ENCODE measurements at places on chromosomes 2 and 18.
A peak's percentile ranks its signal among the peaks of the same experiment; 100 is the strongest.

GRCh38 chr18:6056171-6056910 lies 161.0 kb upstream of the TMEM200C start:
- DNase-seq: no peak

DNA sequence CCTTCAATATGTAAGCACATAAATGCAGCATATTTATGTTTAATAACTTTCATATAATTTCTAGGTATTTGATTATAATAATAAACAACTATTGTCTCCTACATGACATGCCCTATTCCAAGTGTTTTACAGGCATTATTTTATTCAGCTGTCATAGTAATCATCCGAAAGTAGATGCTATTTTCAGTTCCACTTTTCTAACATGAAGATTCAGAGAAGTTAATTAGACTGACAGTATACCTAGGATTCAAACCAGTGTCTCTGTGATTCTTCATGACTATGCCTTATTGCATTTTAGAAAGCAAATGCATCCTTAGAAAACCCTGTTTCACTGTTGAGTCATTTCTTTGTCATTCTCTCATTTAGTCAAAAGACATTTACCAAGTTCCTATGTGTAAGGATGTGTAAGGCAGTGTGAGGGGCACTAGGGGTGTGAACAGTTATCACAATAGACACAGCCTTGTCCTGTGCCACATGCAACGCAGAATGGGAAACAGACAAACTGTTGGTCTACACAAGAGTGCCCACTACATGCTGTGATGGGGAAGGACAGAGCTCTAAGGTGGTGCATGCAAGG lies 79.8 kb downstream of the DTNA start:
- DNase-seq: no peak

DNA sequence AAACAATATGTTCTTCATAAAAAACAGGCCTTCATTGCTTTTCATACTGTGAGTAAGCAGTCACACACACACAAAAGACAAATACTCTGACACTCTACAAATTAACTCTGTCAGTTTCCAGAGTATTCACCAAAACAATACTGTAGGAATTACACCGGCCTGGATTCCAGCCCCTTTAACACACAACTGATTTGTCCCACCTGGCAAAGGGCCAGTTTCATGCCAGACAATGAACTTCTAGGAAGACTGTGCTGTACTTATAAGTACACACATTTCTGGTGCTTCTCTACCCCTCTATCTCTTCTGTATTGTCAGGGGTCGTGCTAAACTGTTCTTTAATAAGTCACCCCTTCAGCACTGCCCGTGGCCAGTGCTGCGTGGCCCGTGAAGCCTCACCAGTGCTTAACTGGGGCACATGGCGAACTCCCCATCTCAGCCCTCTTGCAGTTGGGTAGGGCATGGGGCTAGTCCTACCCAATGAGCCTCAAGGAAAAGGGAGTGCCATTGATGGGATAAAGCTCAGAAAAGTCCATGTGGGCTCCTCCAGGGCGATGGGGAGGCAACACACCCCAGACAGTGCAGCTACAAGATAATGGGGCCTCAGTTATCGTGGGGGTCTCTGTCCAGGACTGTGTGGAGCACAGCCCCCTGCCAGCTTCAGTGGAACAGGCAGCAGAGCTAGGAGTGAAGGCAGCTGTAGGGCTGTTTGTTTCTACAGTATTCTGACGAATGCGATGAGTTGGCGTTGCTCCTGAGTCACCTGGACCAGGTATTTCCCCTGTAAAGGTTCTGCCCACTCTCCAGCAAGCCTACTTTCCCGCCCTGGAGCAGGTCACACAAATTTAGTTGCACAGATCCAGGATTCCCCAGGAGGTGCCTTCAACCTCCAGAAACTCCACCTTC lies 99.0 kb downstream of the SP3 start:
- no peak for DNase-seq

- no peak for DNase-seq
These were observed 193.9 kb downstream of the RTP5 start for GRCh38 chr2:242063436-242063835.

DNA sequence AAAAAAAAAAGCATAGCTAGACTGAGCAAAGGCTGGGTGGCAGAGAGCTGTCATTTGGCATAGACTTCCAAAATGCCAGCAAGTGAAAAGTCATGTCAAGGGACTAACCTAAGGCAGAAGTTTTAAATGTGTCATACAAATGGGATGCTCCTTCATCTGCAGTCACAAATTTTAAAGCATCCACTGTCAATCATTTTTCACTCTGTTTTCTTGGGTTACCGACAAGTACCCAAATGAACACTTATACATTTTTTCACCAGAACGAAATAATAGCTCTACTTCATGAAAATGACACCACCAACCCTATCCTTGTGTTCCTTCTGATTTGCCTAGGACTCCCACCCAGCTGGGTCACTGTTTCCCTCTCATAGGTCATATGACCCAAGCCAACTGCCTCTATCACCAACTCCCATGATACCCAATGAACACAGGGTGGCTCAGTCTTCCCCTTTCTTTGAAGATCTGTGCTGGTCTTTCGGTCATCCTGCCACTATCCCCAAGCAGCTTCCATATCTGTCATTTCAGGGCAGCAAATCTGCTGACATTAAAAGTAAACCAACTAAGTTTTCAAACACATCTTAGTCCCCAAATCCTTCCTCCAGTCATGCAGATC lies 21.5 kb downstream of the KLF7 start:
- DNase-seq: no peak

DNA sequence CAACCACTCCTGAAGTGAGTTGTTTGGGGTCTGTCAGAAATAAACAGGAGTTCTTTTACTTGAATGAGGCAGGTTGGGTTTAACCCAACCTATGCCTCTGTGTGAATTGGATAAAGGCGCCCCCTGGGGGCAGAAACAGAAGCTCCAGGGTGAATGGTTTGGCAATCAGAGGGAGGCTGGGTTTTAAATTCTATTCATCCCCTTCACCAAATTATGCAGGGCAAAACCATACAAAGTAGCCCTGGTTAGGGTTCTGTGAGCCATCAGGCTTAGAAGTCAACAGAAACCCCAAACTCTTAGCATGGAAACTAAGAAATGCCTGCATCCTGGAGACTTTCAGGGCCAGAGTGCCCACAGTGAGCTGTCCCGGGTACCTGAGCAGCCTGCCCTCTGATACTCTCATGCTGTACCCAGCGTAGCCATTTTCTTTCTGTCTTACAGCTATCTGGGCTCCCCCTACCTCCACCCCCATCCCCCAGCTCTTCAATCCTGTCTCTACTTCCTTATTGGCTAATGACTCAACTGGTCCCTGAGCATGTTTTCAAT lies 241.5 kb downstream of the ICOS start:
- peak; percentile 74 for DNase-seq

GRCh38 chr2:206442833-206443734 lies at the start of gene ADAM23:
Gene ADAM23, plus strand, starts transcription at chr2:206443532. Its CDS starts 335 bp downstream, at chr2:206443867.
- DNase-seq: peak; percentile 69

GRCh38 chr2:46340740-46341420 lies 43.7 kb downstream of the EPAS1 start:
- no peak for DNase-seq

- DNase-seq: no peak
These were observed 332.1 kb upstream of the CDH20 start for GRCh38 chr18:61001138-61001537.

DNA sequence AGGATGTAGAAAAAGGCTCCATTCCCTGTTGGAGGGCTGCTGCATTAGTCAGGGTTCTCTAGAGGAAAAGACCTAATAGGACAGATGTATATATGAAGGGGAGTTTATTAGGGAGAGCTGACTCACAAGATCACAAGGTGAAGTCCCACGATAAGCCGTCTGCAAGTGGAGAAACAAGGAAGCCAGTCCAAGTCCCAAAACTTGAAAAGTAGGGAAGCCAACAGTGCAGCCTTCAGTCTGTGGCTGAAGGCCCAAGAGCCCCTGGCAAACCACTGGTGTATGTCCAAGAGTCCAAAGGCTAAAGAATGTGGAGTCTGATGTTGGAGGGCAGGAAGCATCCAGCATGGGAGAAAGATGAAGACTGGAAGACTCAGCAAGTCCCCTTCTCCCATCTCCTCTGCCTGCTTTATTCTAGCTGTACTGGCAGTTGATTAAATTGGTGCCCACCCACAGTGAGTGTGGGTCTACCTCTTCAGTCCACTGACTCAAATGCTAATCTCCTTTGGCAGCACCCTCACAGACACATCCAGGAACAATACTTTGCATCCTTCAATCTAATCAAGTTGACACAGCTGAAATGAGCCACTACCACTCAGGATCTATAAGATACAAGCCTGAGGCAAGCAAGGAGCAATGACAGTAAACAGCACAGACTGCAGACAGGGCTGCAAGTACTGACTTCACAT lies 30.0 kb upstream of the ATG16L1 start:
- DNase-seq: no peak

DNA sequence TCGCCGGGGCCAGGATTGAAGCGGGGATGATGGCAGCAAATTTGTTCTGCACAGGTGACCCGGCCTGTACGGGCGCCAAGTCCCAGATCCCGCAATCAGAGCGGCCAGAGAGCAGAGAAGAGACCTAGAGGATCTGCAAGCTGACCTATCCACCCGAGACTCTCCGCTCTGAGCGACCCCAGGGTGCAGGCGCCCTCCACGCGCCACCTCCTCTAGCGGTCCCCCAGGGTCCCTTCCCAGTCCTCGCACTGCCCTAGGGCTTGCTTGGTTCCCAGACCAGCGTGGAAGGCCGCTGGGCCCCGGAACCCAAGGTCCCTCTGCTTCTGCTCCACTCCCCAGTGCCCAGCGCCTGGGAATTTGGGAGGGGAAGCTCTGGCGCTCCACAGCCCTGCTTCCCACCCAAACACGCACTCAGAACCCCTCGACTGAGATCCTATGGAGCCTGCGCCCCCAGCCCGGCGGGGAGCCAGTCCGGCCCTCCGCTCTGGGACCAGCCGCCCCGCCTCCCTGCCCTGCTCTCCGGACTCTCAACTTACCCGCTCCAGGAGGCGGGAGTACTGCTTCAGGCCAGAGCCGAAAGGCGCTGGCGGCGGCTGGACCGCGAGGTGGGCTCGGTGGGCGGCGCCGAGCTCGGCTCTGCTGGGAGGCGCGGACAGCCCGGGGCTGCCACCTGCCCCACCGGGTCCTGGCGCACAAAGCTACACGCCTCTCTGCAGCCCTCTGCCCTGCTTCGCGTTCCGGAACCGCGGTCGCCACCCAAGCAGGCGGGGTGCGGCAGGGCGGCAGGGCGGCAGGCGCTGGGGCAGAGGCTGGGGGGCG lies 3.0 kb upstream of the SIX3 start:
- DNase-seq: no peak

DNA sequence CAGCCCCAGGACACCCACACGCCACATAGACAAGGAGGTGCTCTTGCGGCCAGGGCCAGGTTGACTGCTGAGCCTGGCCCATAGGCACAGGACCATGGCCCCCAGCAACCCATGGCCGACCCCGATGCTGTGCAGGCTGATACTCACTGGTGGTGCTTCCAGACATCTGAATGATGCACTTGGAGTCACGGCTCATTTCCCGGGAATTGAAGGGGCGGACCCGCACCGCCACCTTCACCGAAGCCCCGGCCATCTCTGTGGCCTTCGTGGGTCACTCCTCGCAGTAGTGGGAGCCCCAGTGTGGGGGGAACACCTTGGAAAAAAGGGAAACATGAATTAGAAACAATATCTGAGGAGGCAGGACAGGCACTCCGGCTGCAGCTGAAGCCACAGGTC lies 22.5 kb downstream of the KIF1A start:
- DNase-seq: no peak

GRCh38 chr2:107730898-107731297 lies 95.8 kb upstream of the RGPD4 start:
- DNase-seq: no peak

DNA sequence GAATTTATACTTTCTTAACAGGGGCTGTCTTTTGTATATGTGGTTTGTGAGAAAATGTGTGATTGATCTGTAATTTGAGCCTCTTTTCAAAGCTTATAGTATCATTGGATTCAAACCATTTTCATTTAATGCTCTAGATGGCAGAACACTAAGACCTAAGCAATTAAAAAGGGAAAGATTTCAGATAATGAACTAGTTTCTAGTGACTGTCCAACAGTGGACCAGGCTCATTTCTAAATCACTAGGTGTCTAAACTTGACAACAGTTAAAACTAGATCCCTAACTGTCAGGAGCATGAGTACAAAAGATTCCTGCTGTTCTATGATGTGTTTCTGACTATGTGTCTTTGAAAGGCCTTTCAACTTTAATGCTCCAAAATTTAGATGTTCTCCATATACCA lies 54.6 kb downstream of the ANKRD44 start:
- DNase-seq: no peak

GRCh38 chr2:216371721-216372702 lies at the start of gene MARCHF4:
Gene MARCHF4, minus strand, starts transcription at chr2:216372483. Its CDS starts 2,223 bp downstream, at chr2:216370260.
- DNase-seq: peak; percentile 69

GRCh38 chr2:201126308-201127151 lies 10.6 kb downstream of the CFLAR start:
- peak; percentile 33 for DNase-seq

DNA sequence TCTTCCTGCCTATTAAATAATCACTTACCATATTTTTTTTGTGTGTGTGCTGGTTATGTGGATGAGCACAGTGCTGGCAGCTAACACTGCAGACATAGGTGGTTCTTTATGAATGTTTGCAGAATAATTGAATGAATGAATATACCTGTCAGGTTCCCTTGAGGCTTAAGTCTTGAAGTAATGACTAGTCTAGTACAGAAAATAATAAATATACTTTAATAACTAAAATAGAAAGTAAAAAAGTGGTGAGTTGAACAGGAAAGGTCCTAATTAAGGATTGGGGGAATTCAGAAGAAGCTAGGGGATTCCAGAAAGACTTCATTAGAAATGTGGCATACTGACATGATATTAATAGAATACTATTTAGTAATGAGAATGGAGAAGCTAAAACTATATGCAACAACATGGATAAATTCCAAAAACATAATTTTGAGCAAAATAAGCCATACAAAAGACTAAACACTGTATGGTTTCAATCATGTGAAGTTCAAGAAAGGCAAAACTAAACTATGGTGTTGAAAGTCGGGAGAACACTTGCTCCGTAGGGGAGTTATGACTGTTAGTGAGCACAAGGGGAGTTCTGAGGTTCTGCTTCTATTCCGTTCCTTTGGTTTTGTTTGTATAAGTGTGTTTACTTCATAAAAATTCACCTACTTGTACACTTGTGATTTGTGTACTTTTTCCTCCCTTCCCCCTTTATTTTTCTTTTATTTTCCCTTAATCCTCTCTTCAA lies 464.6 kb downstream of the MTX2 start:
- DNase-seq: no peak

- DNase-seq: no peak
These were observed 106.5 kb downstream of the SEPTIN10 start for GRCh38 chr2:109507217-109507616.

GRCh38 chr2:205696331-205696926 lies 14.1 kb downstream of the NRP2 start:
- no peak for DNase-seq

GRCh38 chr2:86592547-86593230 lies 29.4 kb upstream of the CHMP3 start:
- DNase-seq: no peak

GRCh38 chr2:235607546-235608199 lies 113.8 kb downstream of the AGAP1 start:
- DNase-seq: no peak

DNA sequence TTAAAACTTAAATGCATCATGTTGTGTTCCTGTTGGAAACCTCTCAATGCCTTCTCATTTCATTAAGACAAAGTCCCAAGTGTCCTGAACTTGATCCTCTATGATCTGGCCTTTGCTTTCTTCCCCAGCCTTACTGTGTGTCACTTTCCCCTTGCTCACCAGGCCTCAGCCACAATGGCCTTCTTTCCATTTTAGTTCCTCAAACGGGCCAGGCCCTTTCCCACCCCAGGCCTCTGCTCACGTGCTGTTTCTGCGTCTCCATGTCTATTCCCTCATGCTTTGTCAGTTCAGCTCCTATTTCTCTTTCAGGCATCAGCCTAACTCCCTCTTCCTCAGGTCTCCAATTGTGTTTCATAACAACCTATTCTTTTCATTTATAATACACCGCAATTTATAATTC lies 19.5 kb downstream of the CXCR4 start:
- DNase-seq: no peak

Data from activated naive CD4-positive, alpha-beta T cell treated with Interleukin-2 at 50 U/mL for 16 hours (primary cell).